ENCODE measurements at places on chromosomes 3 and 15.

GRCh38 chr15:99735868-99736267 lies 2.6 kb upstream of the LYSMD4 start:
- DNase-seq, result no peak
- H3K36me3 ChIP-seq, result no peaks in the 10 kb centered on the region
- no peaks in the 10 kb centered on the region for H3K27me3 ChIP-seq
- H3K4me1 ChIP-seq, result peaks cover 14% of the 10 kb centered on the region
- no peak overlapping the region for H3K27ac ChIP-seq
- H3K4me3 ChIP-seq, result no peak overlapping the region

DNA sequence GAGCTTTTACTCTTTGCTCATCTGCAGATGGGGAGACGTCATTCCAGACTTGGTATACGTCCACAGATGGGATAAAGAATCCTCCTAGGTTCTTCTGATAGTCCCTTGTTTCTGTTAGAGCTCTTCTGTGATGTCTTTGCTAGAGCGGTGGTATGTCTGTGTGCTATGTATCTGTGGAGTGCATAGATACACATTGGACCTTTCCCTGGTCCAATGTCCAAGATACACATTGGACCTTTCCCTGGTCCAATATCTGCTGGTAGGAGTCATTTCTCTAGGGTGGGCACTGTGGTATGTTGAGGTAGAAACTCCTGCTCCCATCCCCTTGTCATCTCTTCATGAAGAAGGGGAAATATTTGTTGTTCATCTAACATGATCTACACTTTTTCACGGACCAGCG lies 47.5 kb upstream of the LPP start:
- no peaks in the 10 kb centered on the region for H3K36me3 ChIP-seq
- no peak overlapping the region for H3K27ac ChIP-seq
- H3K27me3 ChIP-seq, result no peaks in the 10 kb centered on the region
- no peak overlapping the region for H3K4me3 ChIP-seq
- no peak for DNase-seq

DNA sequence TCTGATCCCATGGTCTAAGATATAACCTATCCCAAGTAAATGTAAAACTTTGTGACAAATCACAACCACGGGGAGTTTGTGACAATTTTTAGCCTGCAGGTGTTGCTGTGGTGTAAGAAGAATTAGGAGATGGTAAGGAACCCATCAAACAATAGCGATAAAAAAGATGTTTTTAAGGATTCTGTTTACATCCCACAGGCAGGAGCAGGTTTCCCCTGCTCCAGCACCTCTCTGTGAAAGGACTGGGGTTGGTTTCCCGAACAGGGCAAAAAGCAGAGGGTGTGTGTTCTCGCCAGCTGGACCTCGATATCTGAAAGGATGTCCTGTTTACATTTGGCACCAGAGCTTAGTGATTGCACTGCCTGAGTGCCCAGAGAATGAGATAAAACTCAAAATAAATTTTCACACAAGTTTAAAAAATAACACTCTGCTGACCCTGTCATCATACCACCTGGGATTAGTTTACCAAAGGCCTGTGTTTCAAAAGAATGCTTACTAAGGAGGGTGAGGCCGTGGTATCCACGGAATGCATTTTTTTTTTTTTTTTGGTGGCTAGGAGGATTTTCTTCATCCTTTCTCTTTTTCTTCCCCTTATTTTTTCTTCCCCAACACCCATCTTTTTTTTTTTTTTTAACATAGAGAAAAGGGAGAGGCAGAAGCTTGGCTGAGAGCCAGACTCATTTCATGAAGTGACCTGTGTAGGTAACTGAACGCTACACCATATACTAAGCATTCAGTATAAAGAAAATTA lies 151.8 kb upstream of the DPH6 start:
- no peak overlapping the region for H3K27ac ChIP-seq
- no peak for DNase-seq
- H3K4me1 ChIP-seq, result peaks cover 27% of the 10 kb centered on the region
- H3K36me3 ChIP-seq, result no peaks in the 10 kb centered on the region
- no peak overlapping the region for H3K4me3 ChIP-seq

GRCh38 chr3:128392021-128392420 lies 74.7 kb downstream of the DNAJB8 start:
- no peak overlapping the region for H3K27ac ChIP-seq
- DNase-seq, result no peak
- H3K4me3 ChIP-seq, result no peak overlapping the region
- H3K4me1 ChIP-seq, result peaks cover 13% of the 10 kb centered on the region

GRCh38 chr3:53570709-53571108 lies 76.3 kb downstream of the CACNA1D start:
- no peaks in the 10 kb centered on the region for H3K27me3 ChIP-seq
- DNase-seq, result no peak
- no peaks in the 10 kb centered on the region for H3K36me3 ChIP-seq
- no peak overlapping the region for H3K4me3 ChIP-seq

DNA sequence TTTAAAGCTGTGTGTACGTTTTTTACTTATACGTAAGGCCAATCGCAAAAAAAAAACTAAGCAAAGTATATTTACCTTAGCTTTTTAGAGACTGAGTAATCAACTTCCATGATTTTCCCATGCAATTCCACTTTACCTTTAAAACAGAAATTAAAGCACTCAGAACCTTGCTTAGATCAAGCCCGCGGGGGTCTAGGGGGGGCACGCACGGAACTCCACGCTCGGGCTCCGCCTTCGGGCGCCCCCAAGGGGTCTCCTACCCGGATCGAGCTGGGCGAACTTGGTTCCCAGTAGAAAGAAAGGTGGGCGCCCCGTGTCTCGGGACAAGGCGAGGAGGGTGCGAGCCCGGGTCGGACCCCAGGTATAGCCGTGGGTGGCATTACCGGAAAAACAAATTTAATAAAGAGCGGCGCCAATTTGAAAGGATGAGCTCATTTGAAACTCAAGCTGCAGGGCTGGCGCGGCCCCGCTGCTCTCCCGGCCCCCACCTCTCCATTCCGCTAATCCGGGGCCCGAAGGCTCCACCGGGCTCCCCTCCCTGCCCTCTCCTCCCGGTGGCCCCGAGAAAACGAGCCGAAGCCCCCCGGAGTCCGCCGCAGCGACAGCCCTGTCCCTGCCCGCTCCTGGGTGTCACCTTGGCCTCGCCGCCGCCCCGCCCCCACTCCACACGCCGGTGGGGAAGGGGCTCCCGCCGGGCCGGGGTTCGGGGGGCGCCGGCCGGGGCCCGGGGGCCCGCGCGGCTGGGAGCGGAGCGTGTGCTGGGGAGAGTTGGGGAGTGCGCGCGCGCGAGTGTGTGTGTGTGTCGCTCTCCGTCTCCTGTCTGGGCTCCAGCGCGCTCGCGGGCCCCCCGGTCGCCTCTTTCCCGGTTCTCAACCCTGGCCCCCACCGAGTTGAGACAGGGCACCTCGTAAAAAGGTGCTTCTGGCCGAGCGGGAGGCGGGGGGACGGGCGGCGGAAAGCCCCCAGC lies 1.5 kb downstream of the IGF2BP2 start:
- peaks cover 22% of the 10 kb centered on the region for H3K4me1 ChIP-seq
- H3K36me3 ChIP-seq, result no peaks in the 10 kb centered on the region
- H3K27ac ChIP-seq, result peak overlapping the region; percentile 53

- H3K27ac ChIP-seq, result no peak overlapping the region
- H3K27me3 ChIP-seq, result no peaks in the 10 kb centered on the region
- no peak overlapping the region for H3K4me3 ChIP-seq
Measured at GRCh38 chr3:60202052-60202726, 1049.1 kb downstream of the FHIT start.

DNA sequence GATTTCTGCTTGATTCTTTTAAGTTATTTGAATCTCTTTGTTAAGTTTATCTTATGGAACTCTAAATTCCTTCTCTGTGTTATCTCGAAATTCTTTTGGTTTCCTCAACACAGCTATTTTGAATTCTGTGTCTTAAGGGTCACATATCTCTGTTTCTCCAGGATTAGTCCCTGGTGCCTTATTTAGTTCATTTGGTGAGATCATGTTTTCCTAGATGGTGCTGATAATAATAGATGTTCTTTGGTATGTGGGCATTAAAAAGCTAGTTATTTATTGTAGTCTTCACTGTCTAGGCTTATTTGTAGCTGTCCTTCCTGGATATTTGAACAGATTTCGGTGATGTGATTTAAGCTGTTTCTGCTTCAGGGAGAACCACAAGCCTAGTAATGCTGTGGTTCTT lies 615.6 kb upstream of the NECTIN3 start:
- no peaks in the 10 kb centered on the region for H3K4me1 ChIP-seq
- no peaks in the 10 kb centered on the region for H3K36me3 ChIP-seq
- no peaks in the 10 kb centered on the region for H3K27me3 ChIP-seq

- H3K4me1 ChIP-seq, result no peaks in the 10 kb centered on the region
- H3K36me3 ChIP-seq, result no peaks in the 10 kb centered on the region
- no peak for DNase-seq
- H3K4me3 ChIP-seq, result no peak overlapping the region
- no peaks in the 10 kb centered on the region for H3K27me3 ChIP-seq
Measured at GRCh38 chr3:100972301-100972844, 20.8 kb downstream of the ABI3BP start.

- H3K27me3 ChIP-seq, result peaks cover 45% of the 10 kb centered on the region
- H3K36me3 ChIP-seq, result no peaks in the 10 kb centered on the region
- no peaks in the 10 kb centered on the region for H3K4me1 ChIP-seq
- H3K4me3 ChIP-seq, result no peak overlapping the region
- DNase-seq, result no peak
Measured at GRCh38 chr15:29970402-29970695, 112.4 kb upstream of the GOLGA8J start.

- no peak overlapping the region for H3K27ac ChIP-seq
- no peak overlapping the region for H3K4me3 ChIP-seq
- no peak for DNase-seq
- H3K4me1 ChIP-seq, result peaks cover 13% of the 10 kb centered on the region
- H3K27me3 ChIP-seq, result no peaks in the 10 kb centered on the region
Measured at GRCh38 chr3:156300371-156300770, 180.0 kb downstream of the KCNAB1 start.

DNA sequence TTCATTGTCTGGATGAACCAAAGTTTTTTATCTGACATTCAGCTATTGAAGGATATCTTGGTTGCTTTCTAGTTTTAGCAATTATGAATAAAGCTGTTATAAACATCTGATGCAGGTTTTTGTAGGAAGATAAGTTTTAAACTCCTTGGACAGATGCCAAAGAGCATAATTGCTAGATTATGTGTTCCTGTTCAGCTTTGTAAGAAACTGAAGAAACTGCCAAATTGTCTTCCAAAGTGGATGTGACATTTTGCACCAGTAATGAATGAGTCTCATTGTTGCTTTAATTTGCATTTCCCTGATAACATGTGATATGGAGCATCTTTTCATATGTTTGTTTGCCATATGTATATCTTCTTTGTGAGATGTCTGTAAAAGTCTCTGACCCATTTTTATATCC lies 239.9 kb upstream of the TTC14 start:
- H3K4me1 ChIP-seq, result no peaks in the 10 kb centered on the region
- no peak for DNase-seq
- H3K27me3 ChIP-seq, result no peaks in the 10 kb centered on the region
- H3K27ac ChIP-seq, result no peak overlapping the region
- no peak overlapping the region for H3K4me3 ChIP-seq

DNA sequence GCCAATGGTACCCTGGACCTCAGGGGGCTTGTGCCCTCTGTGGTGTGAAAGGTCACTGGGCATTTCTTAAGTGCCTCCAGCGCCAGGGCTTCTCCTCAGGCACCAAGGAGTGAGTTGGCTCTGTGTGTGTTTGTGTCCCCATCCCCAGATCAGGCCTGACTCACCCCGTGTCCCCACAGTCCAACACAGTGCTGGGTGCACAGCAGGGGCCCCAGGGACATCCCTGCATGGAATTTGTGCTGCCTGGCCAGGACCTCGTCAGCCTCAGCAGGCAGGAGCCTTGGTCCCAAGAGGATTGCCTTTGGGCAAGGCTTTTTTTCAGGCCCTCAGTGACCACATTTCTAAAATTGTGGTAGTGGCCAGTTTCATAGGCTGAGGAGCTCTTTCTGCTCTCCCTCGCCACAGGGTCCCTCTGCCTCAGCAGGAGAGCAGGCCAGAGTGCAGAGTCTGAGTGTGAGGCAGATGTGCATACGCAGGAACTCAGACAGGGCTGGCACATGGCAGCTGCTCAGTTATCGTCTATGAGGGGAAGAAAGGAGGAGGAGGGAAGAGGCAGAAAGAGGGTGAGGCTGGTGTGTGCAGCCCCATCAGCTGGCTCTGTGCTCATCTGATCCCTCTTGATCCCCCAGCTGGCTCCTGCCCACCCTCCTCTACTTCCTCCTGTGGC lies 215.6 kb downstream of the RPLP1 start:
- H3K36me3 ChIP-seq, result no peaks in the 10 kb centered on the region
- H3K4me1 ChIP-seq, result no peaks in the 10 kb centered on the region
- H3K27me3 ChIP-seq, result no peaks in the 10 kb centered on the region
- no peak for DNase-seq
- H3K27ac ChIP-seq, result no peak overlapping the region
- H3K4me3 ChIP-seq, result no peak overlapping the region

Measured in gastrocnemius medialis (tissue), 4 donors.